ENCODE measurements at places on chromosomes 1 and 21. TPM values are rescaled to one million over a fixed set of nuclear protein-coding genes. Genes with fewer than 3 reads are reported as not detected.

GRCh38 chr1:201138311-201138840 lies 11.4 kb upstream of the ASCL5 start:
- no peak for DNase-seq

DNA sequence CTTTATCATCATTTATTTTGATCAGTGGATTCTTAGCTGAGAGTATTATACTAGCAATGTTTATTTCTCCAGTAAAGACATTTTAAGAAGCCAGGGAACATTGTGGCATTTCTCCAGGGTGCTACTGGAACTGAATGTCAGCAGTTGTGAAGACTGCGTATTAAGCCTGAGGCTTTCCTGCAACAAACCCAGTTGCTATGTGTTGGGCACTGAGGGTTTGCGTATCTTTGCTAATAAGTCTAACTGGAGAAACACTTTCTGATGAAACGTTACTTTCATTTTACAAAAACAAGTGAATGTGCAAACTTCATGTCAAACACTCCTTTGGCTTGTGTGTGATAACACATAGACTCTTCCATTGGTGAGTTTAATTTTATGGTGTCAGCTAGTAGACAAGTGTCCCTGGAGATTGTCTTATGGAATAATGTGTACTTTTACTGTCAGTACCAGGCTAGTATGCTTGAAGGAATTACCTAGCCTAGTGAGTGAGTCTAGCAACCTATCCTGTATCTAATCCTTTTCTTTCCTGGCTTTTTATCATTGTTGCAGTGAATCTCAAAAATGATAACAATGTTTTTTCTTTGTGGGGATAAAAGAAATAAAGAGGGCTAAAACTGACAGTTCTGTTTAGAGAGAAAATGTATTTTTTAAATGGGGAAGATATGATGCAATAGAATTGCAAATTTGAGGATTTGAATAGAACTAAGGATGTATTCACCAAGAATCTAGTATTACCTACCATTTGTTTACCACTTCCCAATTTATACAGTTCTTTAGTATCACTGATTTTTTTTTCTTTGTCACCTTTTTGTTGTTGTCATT lies 70.1 kb downstream of the MTR start:
- DNase-seq = no peak

DNA sequence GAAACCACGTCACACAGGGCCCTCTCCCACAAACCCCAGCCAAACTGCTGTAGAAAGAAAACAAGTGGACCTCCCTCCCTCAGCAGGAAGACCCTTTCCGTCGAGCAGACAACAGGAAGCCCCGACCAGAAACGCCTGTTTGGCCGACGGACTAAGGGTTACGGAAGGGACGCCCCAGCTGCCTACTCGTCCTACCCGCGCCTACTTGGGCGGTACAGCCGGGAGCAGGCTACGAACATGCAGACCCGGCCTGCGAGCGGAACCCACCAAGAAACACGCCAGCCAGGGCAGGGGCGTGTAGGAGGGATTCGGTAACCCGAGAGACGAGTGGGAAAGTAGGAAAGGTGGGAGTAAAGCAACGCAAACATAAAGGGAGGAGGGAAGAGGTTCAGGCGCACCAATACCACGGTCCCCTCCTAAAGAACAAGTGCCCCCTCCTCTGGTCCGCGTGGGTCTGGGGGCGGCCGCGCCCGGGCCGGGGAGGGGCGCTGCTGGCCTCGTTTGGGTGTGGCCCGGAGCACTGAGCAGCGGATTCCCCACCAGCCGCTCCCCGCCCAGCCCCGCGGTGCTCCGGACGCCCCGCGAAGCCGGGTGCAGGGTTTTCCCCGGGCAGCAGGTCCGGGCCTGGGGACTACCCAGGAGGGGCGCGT lies 450 bp downstream of the S100A10 start:
- DNase-seq = no peak

GRCh38 chr1:150563340-150564038 lies 14.3 kb downstream of the ADAMTSL4 start:
- DNase-seq = no peak

GRCh38 chr1:100360790-100361510 lies 8.6 kb downstream of the CDC14A start:
- DNase-seq = no peak

GRCh38 chr21:44763050-44763378 lies 38.6 kb downstream of the UBE2G2 start:
- DNase-seq = no peak

GRCh38 chr1:44292651-44293050 lies 62.4 kb downstream of the ERI3 start:
- no peak for DNase-seq

DNA sequence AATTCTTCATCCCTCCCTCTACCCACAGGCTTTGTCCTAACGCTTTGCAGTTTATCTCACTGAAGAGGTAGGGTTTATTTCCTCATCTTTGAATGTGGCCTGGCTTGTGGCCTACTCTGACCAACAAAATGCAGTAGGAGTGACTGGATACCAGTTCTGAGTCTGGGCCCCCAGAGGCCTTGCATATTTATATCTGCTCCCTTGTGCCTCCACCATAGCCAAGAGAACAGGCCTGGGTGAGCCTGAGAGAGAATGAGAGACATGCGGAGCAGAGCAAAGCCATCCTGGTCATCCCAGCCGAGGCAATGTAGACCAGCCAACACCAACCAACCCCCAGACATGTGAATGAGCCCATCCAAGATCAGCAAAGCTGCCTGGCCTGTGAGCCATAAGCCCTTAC lies 30.3 kb downstream of the SMIM12 start:
- no peak for DNase-seq

Gene RHOU
- 14.3 TPM for polyA plus RNA-seq

- DNase-seq = no peak
Measured at GRCh38 chr21:45352621-45353139, 52.3 kb upstream of the COL18A1 start.

DNA sequence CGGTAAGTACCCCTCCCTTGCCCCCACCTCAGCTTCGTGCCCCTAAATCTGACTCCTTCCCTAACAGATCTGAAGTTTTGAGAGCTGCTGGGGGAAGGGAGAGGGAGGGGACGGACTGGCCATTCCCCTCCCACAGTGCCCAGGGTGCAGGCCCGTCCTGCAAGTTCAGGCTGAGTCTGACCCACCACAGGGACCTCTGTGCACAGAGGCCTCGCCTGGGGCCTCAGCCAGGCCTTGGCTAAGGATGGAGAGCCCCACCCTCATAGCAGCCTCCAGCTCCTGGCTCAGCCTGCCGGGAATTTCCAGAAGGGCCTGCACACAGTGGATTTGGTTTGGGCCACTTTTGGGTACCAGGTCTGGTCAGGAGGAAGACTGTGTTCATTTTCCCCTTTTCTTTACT lies 31.2 kb upstream of the TNFRSF1B start:
- DNase-seq = no peak

Gene ZCCHC17
- 53.9 TPM for polyA plus RNA-seq

- DNase-seq = no peak
Measured at GRCh38 chr1:60797351-60797750, 285.0 kb upstream of the NFIA start.

DNA sequence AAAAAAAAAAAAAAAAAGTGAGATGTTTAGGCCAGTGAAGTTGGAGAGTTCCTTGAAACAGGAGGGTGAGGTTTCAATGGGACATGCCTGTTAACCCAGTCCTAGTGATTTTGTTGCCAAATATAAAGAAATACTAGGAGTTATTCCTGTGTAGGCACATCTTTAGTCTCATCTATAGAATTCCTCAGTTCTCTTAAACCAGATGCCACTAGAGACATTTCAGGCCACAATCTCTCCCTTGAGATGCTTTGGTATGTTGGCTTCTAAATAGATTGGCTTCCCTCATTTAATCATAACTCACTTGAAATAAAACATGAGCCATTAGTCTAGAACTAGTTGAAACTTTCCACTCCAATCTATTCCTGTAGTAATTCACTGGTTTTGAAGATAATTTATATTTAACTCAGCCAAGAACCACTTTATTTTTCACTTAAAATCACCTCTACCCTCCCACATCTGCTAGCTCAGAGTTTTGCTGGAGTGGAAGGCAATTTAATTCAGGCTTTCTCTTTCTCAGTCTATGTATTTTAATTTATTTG lies 29.8 kb downstream of the GPR137B start:
- no peak for DNase-seq

- no peak for DNase-seq
Measured at GRCh38 chr1:241997401-241997998, 1.4 kb downstream of the MAP1LC3C start.

DNA sequence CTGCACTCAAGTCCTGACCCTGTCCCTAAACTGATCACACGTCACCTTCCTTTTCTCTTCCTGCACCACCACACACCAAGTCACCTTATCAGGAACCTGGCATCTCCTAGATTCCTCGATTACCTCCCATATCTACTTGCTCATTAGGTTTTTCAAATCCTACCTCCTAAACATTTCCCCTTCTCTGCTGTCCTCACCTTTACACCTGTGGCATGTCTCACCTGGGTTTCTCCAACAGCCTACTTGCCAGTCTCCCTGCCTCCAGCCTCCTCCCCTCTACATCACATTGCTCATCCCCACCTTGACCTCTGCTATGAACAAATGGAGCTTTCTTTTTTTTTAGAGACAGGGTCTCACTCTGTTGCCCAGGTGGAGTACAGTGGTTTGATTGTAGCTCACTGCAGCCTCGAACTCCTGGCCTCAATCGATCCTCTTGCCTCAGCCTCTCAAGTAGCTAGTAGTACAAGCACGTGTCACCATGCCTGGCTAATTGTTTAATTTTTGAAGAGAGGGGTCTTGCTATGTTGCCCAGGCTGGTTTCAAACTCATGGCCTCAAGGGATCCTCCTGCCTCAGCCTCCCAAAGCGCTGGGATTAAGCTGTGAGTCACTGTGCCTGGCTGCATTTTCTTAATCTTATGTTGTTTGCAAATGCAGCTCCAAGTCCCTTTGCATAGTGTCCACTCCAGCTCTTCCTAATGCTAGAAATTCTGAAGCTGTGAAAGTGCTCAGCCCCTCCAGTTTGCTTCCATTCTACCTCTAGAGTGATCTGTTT lies 6.3 kb downstream of the IGSF9 start:
- DNase-seq = no peak

DNA sequence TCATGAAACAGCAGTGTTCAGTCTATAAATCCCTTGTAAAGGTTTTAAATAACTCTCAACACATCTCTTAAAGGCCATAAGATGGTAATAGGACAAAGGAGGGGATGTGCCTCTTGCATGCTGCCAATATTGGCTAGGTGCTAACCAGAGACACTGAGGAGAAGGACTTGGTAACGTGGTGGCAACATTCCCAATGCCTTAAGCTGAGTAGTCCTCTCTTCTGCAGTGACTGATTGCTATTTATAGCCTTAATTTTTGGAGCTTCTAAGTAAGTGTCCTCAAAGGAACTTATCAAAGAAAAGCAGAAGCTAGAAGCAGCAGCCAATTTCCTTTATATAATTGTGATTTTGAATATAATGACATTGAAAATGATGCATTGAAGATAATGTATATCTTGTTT lies 63.0 kb downstream of the DPT start:
- no peak for DNase-seq

GRCh38 chr1:101781201-101781831 lies 215.4 kb downstream of the OLFM3 start:
- no peak for DNase-seq

Data from left kidney (tissue), 8 donors.